ENCODE measurements at places on chromosomes 12 and 14.

- no peak for DNase-seq
These were observed 18.1 kb upstream of the SGPP1 start for GRCh38 chr14:63745858-63746425.

DNA sequence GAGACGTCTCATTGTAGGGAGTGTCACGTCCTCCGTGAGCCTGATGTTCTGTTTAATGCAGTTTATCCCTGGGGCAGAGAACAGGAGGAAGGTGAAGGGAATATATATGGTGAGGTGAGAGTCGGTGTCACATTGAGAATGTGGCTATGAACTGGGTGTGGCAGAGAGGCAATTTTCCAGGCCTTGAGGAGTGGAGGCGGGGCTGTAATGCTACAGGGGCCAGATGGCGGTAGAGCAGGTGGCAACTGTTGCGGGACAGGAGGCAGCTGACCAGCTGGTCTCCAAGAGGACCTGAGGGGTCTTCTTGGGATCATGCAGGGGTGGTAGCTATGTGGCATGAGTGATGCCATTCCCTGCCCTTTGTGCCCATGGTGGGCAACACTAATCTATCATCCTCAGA is 59.6 kb downstream of the CACNA1C start:
- no peak for DNase-seq

- no peak for DNase-seq
These were observed 14.6 kb upstream of the DDHD1 start for GRCh38 chr14:53167602-53168328.

DNA sequence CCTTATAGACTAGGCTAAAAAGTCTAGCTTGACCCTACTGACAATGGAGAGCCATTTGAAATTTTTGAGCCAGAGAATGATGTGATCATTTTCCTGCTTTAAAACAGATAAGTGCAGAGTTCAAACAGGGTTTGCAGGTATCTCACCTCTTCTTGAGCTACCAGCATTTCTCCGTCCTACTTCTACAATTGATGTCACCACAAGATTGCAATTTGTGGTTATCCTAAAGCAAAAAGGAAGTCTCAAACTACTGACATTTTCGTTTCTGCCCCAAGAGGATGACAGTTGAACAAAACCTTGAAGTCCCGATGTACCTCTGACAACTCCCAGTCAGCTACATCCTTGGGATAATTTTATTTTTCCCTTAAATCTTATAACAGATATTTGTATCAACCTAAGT is 86.7 kb downstream of the PTGER2 start:
- no peak for DNase-seq

DNA sequence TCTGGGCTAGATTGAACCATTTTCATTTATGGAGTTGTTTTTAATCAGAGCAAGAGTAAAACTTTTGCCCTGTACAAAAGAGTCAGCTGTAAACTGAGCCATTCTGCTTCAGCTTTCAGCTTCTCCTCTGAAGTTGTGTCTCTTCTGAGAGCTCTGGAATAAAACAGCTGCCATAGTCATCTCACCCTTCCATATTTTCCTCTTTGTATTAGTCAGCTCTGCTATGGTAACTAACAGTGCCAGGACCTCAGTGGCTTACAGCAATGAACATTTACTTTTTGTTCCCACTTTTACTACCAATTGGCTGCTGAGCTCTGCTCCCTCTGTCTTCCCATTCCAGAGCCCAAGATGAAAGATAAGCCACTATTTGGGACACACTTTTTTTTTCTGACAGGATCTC is 178.5 kb downstream of the DAD1 start:
- no peak for DNase-seq

DNA sequence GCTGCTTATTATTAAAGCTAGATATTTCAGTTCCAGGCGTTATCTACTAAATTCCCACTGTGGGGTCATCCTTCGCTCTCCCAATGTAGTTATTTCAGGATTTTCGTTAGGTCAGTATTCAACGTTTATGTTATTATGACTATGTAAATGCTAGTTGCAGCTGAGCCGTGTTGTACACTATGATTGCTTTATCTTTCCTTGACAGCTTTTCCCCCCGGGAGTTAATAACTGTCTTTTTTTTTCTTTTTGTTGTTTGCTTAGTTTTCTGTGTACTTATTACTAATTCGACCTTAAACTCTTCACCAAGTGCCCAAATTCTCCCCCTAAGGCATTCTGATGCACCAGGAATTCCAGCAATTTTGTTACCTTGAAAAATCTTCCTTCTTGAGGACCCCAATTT is 48.5 kb downstream of the SUDS3 start:
- DNase-seq, result no peak

GRCh38 chr14:97379091-97379531 is 581.9 kb downstream of the VRK1 start:
- no peak for DNase-seq

- DNase-seq, result no peak
These were observed 6.7 kb downstream of the FOXN4 start for GRCh38 chr12:109302358-109302757.

GRCh38 chr12:79058342-79058741 is 193.8 kb downstream of the SYT1 start:
- DNase-seq, result no peak

DNA sequence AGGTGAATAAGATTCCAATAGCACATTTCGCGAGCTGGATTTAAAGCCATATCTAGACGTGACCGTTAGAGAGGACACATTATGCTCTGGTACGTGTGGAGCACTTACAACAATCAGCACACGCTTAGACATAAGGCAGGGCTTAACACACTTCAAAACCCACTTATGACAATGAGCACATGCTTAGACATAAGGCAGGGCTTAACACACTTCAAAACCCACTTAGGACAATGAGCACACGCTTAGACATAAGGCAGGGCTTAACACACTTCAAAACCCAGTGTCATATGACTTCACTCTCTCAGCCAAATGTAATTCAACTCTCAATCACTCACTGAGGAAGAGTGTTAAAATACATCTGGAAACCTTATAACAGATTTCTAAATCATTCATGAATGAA is 11.2 kb upstream of the PLD4 start:
- peak; percentile 94 for DNase-seq
